ENCODE measurements at places on chromosomes 5 and 9. TPM values are rescaled to one million over a fixed set of nuclear protein-coding genes. Genes with fewer than 3 reads are reported as not detected.
A peak's percentile ranks its signal among the peaks of the same experiment; 100 is the strongest.

GRCh38 chr9:137084526-137084925 lies 2.3 kb upstream of the MAN1B1 start:
- H3K27me3 ChIP-seq: no peaks in the 10 kb centered on the region
- H3K4me3 ChIP-seq: no peak overlapping the region
- no peak for DNase-seq
- H3K36me3 ChIP-seq: 0 out of 2 replicates have a peak, but pooled peaks cover 2% of the 10 kb centered on the region

ANKRD33B gene
- 1.5 TPM for total RNA-seq

- H3K27ac ChIP-seq: no peak overlapping the region
- DNase-seq: no peak
- no peaks in the 10 kb centered on the region for H3K36me3 ChIP-seq
- H3K27me3 ChIP-seq: no peaks in the 10 kb centered on the region
Measured at GRCh38 chr5:104977529-104977928, 1414.9 kb upstream of the NUDT12 start.

GRCh38 chr9:107214915-107215314 lies 68.2 kb upstream of the RAD23B start:
- H3K36me3 ChIP-seq: no peaks in the 10 kb centered on the region
- H3K27me3 ChIP-seq: no peaks in the 10 kb centered on the region
- no peak overlapping the region for H3K27ac ChIP-seq
- peaks cover 31% of the 10 kb centered on the region for H3K4me1 ChIP-seq
- no peak overlapping the region for H3K4me3 ChIP-seq

DNA sequence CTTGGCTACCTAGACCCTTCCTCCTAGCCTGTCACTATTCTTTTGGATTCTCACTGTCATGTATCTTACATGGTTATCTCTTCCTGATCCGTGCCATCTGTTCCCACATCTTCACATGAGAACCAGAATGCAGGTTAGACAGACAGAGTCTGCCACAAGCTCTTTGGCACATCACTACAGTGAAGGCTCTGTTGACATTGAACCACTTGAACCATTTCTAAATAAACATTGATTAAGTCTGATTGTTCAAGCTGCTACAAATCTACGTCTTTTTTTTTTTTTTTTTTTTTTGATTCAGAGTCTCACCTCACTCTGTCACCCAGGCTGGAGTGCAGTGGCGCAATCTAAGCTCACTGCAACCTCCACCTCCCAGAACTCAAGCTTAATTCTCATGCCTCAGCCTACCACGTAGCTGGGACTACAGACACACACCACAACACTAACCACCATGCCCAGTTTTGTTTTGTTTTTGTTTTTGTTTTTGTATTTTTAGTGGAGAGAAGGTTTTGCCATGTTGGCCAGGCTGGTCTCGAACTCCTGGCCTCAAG lies 85.1 kb upstream of the LRRTM2 start:
- H3K36me3 ChIP-seq: no peaks in the 10 kb centered on the region
- no peak for DNase-seq
- no peaks in the 10 kb centered on the region for H3K4me1 ChIP-seq
- no peak overlapping the region for H3K4me3 ChIP-seq

- H3K27ac ChIP-seq: no peak within 1 kb of the TSS
- H3K36me3 ChIP-seq: no peaks in the 10 kb centered on the region
- H3K27me3 ChIP-seq: peaks cover 93% of the 10 kb centered on the region
- DNase-seq: peak; percentile 48
Measured at GRCh38 chr9:93955111-93955980, at the start of gene BARX1. Gene BARX1 (minus strand): TSS chr9:93955355. CDS start chr9:93955146, 209 bp downstream.

DNA sequence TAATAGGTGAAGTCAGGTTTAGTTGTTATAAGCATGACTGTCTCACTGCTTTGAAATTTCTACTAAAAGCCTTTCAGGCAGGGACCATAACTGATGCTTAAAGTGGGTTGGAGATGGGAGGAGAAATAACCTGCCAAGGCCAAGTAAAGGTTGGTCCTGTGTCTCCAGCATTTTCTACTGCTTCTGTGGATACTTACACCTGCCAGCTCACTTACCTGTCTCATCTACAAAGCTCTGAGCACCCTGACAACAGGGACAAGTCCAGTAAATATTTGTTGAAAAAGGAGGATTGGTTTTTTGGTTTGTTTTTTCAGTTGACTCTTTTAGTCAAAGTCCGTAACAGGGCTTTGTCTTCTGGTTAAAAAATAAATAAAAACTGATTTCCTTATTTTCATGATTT lies 38.6 kb downstream of the GRAMD2B start:
- no peak overlapping the region for H3K27ac ChIP-seq
- H3K27me3 ChIP-seq: no peaks in the 10 kb centered on the region
- H3K4me3 ChIP-seq: no peak overlapping the region
- no peaks in the 10 kb centered on the region for H3K4me1 ChIP-seq
- DNase-seq: no peak
- peaks cover 81% of the 10 kb centered on the region for H3K36me3 ChIP-seq

GRCh38 chr9:27528886-27529315 lies 713 bp downstream of the MOB3B start:
- DNase-seq: peak; percentile 38
- no peak overlapping the region for H3K27ac ChIP-seq
- no peaks in the 10 kb centered on the region for H3K4me1 ChIP-seq
- no peaks in the 10 kb centered on the region for H3K36me3 ChIP-seq

DNA sequence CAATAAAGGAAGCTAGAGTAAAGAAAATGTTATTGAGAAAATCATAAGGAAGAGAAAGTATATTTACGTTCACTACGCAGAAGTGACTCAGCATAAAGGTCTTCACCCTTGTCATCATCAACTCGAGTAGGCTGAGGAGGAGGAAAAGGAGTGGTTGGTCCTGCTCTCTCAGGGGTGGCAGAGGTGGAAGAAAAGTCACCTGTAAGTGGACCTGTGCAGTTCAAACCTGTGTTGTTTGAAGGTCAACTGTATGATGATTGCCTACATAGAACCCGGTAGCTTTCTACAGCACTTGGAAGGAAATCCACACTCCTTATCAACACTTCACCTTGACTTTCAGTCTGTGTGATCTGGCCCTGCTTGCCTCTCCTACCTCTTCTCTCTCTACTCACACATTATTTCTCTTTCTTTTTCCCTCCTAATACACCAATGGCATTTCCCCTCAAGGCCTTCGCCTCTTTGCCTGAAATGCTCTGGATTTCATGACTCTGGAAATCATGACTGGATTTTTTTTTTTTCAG lies 109.3 kb upstream of the CPEB4 start:
- H3K27me3 ChIP-seq: no peaks in the 10 kb centered on the region
- H3K27ac ChIP-seq: no peak overlapping the region
- no peak overlapping the region for H3K4me3 ChIP-seq
- no peak for DNase-seq
- H3K36me3 ChIP-seq: no peaks in the 10 kb centered on the region
- peaks cover 20% of the 10 kb centered on the region for H3K4me1 ChIP-seq

CDH10 gene
- 1.6 TPM for total RNA-seq

DNA sequence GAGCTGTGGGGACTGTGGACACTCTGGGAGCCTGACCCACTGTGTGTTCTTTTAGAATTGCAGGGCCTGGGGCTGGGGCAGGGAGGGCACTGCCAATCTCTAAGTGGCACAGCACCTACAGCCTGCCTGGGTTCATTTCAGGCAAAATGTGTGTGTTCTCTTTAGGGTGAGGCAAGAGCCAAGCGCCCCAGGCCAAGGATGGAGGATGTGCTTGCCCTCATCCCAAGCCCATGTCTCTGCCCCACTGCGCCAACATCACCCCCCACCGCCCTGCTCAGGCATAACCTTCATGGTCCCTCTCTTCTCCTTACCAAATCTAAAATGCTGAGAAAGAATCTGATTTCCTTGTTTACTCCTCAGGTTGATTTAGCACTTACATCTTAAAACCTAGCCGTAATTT lies 304.4 kb downstream of the RAB3C start:
- H3K36me3 ChIP-seq: no peaks in the 10 kb centered on the region
- DNase-seq: no peak
- H3K27ac ChIP-seq: no peak overlapping the region

IGIP gene
- 13.0 TPM for total RNA-seq

DNA sequence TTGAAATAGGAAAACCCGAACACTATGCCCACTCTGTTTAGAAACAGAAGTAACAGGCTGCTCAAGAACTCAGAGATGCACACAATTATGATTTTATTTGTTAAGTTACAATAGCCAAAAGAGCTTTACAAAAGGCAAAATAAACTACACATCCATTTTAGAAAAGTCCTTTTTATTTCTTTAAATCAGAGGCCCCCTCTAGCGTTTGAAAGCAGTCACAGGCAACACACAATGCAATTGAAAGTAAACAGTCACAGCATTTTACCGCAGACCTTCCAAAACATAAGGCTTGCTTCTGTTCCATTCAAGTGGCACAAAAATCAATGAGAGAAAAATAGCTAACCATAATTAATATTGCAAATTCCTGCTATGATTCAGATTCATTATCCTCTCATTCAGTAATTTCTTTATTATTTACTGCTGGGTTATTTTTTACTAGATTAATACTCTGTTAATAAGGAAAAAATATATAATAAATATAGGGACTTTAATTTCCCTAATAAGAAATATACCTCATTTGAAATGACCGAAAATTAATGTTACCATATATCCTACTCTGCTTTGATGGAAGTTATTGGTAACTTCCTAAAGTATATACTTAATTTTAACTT lies 78.3 kb downstream of the CEP120 start:
- H3K27ac ChIP-seq: no peak overlapping the region
- peak overlapping the region; percentile 36 for H3K4me3 ChIP-seq
- H3K4me1 ChIP-seq: peaks cover 4% of the 10 kb centered on the region
- H3K36me3 ChIP-seq: 0 out of 2 replicates have a peak, but pooled peaks cover 7% of the 10 kb centered on the region
- DNase-seq: peak; percentile 78

- no peak for DNase-seq
- peaks cover 23% of the 10 kb centered on the region for H3K4me1 ChIP-seq
- H3K27me3 ChIP-seq: no peaks in the 10 kb centered on the region
- H3K36me3 ChIP-seq: peaks cover 34% of the 10 kb centered on the region
Measured at GRCh38 chr5:135341696-135342550, 57.1 kb downstream of the MACROH2A1 start.

ZNF658 gene
- total RNA-seq: 4.8 TPM

- DNase-seq: no peak
- no peaks in the 10 kb centered on the region for H3K36me3 ChIP-seq
- H3K4me1 ChIP-seq: no peaks in the 10 kb centered on the region
Measured at GRCh38 chr9:18036422-18037187, 437.3 kb upstream of the ADAMTSL1 start.

DNA sequence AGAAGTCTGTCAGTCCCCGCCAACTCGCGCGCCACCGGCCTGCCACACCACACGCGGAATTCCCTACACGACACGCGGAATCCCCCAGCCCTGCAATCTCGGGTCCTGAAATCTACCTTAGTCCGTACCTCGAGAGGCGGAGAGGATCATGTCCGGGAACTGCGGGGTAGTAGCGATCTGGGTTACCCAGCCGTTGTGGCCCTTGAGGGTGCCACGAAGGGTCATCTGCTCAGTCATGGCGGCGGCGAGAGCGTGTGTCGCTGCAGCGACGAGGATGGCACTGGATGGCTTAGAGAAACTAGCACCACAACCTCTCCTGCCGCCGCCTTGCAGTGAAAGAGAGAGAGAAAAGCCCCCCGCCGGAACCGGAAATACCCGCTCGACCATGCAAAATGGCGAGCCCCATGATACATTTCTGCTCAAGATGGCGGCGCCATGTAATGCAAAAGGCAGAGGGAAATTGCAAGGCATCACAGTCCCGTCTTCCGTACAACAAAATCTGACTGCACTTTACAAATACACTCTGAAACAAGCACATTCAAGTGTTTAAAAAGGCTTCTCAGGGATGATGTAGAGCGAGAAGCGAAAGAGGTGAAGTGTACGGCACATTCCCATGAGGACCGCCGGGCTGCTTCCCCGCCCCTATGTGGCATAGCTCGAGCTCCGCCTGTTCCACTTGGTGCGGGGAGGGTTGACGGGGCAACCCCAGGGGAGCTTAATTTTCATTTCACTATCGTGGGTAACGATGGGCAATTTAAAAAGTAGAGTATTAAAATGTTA lies at the start of gene RACK1:
Gene RACK1, minus strand, starts transcription at position 343 of the 780 bp plus-strand sequence. Its CDS starts 106 bp downstream, at position 237.
- H3K36me3 ChIP-seq: peaks cover 28% of the 10 kb centered on the region
- H3K4me1 ChIP-seq: peaks cover 39% of the 10 kb centered on the region
- no peaks in the 10 kb centered on the region for H3K27me3 ChIP-seq

ITGA2 gene
- 24.3 TPM for total RNA-seq

GRCh38 chr5:170534941-170535340 lies 31.1 kb downstream of the KCNIP1 start:
- H3K36me3 ChIP-seq: no peaks in the 10 kb centered on the region
- no peak for DNase-seq
- H3K27ac ChIP-seq: no peak overlapping the region
- H3K27me3 ChIP-seq: peaks cover 50% of the 10 kb centered on the region
- no peaks in the 10 kb centered on the region for H3K4me1 ChIP-seq

- H3K36me3 ChIP-seq: no peaks in the 10 kb centered on the region
- no peak for DNase-seq
- H3K4me3 ChIP-seq: no peak overlapping the region
- no peak overlapping the region for H3K27ac ChIP-seq
- H3K4me1 ChIP-seq: no peaks in the 10 kb centered on the region
- no peaks in the 10 kb centered on the region for H3K27me3 ChIP-seq
Measured at GRCh38 chr5:60568646-60569045, 131.3 kb downstream of the DEPDC1B start.

GRCh38 chr5:80780761-80781285 lies 126.0 kb upstream of the DHFR start:
- H3K27me3 ChIP-seq: no peaks in the 10 kb centered on the region
- H3K4me1 ChIP-seq: peaks cover 6% of the 10 kb centered on the region
- no peak overlapping the region for H3K27ac ChIP-seq
- H3K36me3 ChIP-seq: no peaks in the 10 kb centered on the region

DNA sequence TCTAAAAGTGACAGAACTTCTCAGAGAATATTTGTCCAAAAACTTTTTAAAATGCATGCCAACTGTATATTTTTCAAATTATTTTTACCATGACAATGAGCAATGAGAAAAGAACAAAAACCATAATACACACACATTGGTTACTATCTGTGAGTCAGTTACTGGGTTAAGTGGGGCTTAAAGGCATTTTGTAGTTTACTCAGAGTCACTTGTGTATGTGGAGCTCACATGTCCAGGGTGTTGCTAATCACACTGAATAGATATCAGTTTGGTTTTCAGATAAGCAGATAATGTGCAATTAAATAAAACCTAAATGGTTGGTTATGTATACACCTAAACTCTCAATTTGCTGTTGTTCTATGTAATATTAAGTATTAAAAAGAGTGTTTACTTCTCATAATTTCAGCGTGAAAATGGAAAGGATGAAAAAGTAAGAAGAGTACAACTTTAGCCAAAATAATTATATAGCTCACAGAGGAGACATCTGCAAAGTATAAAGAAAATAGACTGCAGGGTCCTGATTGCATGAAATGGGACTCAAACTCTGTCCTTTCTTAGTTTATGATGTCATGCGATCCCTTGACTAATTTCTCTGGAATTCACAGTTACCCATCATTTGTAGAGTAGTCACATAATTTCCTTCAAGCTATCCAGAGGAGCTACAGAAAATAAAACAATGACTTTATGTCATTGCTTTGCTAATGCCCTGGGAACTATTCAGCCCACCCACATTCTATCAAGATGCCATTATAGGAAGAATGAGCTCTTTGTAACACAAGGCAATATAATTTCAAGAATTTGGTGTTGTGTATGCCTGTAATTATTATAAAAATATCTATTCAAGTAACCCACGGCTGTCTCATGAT lies 388.0 kb upstream of the ZNF608 start:
- no peaks in the 10 kb centered on the region for H3K36me3 ChIP-seq
- peak overlapping the region; percentile 71 for H3K27ac ChIP-seq
- DNase-seq: peak; percentile 84
- no peak overlapping the region for H3K4me3 ChIP-seq
- H3K27me3 ChIP-seq: no peaks in the 10 kb centered on the region

- DNase-seq: peak; percentile 33
- peaks cover 4% of the 10 kb centered on the region for H3K4me1 ChIP-seq
- no peak overlapping the region for H3K27ac ChIP-seq
Measured at GRCh38 chr9:123696476-123696875, 233.4 kb downstream of the DENND1A start.

GRCh38 chr9:99726758-99727157 lies 94.9 kb upstream of the NR4A3 start:
- no peaks in the 10 kb centered on the region for H3K4me1 ChIP-seq
- H3K27ac ChIP-seq: no peak overlapping the region
- no peaks in the 10 kb centered on the region for H3K36me3 ChIP-seq
- peak; percentile 8 for DNase-seq
- H3K4me3 ChIP-seq: no peak overlapping the region

Data from GM23248 (cell line).